Smooth muscle cell of the coronary artery (primary cell): ENCODE measurements at places on chromosomes 6 and 20. TPM values are rescaled to one million over a fixed set of nuclear protein-coding genes. Genes with fewer than 3 reads are reported as not detected.

DYNLT1 gene
- 91.4 and 127 TPM in 2 replicates for total RNA-seq

TCF15 gene
- total RNA-seq, result 0.12 TPM in 1 of 2 replicates, not detected in the other

TRERF1 gene
- total RNA-seq, result 1.2 and 1.6 TPM in 2 replicates

SNRPB gene
- 50.1 and 142 TPM in 2 replicates for total RNA-seq
